ENCODE measurements at places on chromosomes 12 and 14.

- no peak for DNase-seq
These were observed 43.7 kb upstream of the HECTD1 start for GRCh38 chr14:31251028-31251958.

DNA sequence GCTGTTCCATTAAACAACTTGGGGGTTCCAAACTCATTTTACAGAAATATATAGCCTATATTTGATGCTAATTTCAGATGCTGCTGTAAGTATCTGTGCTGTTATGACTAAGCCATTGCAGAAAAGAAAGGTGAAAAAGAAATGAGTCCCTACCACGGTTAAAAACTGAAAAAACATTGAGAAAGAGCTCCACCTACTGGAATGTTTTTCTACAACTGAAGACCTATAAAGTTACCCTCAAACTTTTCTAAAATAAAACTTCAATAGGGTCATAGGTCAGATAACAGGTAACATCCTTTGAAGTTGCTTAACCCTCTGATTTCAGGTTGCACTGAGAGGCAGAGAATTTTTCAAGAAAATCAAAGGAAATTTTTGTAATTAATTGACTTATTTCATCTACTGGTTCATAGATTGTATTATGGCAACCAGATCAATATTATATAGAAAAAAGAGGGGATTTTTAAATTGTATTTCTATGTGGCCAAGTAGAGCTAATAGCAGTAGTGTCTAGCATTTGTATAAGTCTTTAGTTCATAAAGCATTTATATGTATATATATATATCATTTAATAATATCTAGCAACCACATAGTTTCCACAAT is 279.9 kb downstream of the RPS29 start:
- DNase-seq: no peak

GRCh38 chr12:32824596-32824995 is 68.9 kb upstream of the YARS2 start:
- no peak for DNase-seq

DNA sequence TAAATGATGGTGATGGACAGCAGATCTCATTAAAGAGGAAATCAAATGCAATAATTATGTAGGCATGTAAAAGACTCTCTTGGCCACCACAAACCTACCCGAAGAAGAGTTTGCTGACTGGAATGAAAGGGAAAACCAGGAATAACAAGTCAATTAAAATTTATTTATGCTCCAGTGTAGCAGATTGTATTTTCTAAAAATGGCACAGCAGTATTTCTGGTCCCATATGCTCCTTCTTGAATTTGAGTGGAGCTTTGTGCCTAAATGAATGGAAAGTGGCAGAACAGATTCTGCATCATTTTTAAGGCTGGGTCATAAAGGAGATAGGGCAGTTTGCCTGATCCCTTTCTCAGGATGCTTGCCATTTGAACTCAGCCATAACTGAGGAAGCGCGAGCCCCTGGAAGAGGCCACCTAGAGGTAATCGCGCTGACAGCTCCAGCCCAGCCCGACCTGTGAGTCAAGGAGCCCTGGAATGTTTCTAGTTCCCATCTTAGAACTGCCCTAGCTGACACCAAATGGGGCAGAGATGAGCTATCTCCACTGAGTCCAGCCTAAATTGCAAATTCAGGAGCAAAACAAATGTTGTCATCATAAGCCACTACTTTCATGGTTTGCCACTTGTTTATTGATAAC is 229.2 kb upstream of the TMTC1 start:
- DNase-seq: no peak

DNA sequence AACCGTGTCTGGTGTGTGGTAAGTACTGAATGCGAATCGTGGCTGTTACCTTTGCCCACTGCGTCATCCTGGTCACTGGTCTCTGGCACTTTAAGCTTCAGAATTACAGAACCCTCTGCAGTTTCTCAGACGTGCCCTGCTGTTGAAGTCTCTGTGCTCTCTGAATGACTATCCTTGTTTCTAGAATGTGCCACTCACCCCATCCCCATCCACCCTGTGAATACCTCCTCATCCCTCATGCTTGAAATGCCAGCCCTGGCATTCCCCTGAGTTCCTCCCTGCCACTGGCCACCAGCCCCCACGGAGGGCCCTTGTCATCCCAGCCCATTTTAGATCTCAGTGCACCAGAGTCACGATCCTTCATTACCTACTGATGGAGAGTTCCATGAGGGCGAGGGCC is 21.3 kb downstream of the TPCN1 start:
- DNase-seq: no peak

- no peak for DNase-seq
These were observed 26.6 kb upstream of the KCNC2 start for GRCh38 chr12:75236206-75236605.

GRCh38 chr12:120965534-120966091 is 12.7 kb upstream of the HNF1A start:
- DNase-seq: no peak

All from putamen (tissue), 1 donor.